Bronchial epithelial cell (primary cell): ENCODE measurements at places on chromosomes 16 and 17. TPM values are rescaled to one million over a fixed set of nuclear protein-coding genes. Genes with fewer than 3 reads are reported as not detected.

RNF112 gene
- total RNA-seq, result 0.26 and 0.64 TPM in 2 replicates

CETP gene
- not detected in 2 replicates for total RNA-seq

MMP28 gene
- total RNA-seq, result 18.7 and 42.6 TPM in 2 replicates

PRSS21 gene
- total RNA-seq, result 2.8 and 4.5 TPM in 2 replicates

TMEM204 gene
- under 0.01 TPM in 1 of 2 replicates, not detected in the other for total RNA-seq

ARL6IP1 gene
- 189 and 375 TPM in 2 replicates for total RNA-seq

KRT25 gene
- not detected in 2 replicates for total RNA-seq

SEPTIN1 gene
- under 0.01 TPM in 1 of 2 replicates, not detected in the other for total RNA-seq

TEKT3 gene
- not detected in 2 replicates for total RNA-seq
